ENCODE measurements at places on chromosomes 3 and 15. TPM values are rescaled to one million over a fixed set of nuclear protein-coding genes. Genes with fewer than 3 reads are reported as not detected.

GRCh38 chr3:112253301-112253971 lies 40.6 kb downstream of the SLC9C1 start:
- DNase-seq: no peak

DNA sequence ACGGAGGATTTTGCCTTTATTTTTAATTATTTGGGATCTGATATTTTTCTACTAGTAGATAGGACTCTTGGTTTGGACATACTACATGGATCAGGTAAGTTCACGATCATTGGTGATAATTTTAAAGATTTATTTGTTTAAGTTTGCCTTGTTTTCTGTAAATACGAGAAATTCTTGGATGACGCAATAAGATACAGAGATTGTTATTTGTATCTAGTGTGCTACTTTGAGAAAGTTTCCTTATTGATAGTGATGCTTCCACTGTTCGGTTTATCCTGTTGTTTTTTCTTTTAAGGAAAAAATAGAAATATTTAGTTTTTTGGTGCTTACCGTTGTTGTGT lies 577 bp downstream of the CHD2 start:
- no peak for DNase-seq

GRCh38 chr15:25690673-25691543 lies 172.2 kb downstream of the ATP10A start:
- no peak for DNase-seq

DNA sequence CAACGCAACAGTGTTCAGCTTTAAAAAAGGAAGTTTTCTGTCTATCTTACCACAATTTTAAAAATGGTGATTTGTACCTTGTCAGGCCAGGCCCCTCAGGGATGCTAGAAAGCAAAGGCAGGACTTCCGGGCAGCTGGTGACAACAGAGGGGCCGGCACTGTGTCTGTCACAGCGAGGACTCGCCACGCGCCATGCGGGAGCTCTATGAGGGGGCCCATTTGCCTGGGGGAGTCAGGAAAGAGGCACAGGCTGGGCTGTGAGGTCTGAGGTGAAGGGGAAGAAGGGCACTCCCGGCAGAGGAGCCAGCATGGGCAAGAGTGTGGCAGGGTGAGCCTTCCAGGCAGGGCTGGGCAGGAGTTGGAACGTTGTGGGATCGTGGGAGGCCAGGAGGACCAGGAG lies 7.0 kb downstream of the IQSEC1 start:
- no peak for DNase-seq

DNA sequence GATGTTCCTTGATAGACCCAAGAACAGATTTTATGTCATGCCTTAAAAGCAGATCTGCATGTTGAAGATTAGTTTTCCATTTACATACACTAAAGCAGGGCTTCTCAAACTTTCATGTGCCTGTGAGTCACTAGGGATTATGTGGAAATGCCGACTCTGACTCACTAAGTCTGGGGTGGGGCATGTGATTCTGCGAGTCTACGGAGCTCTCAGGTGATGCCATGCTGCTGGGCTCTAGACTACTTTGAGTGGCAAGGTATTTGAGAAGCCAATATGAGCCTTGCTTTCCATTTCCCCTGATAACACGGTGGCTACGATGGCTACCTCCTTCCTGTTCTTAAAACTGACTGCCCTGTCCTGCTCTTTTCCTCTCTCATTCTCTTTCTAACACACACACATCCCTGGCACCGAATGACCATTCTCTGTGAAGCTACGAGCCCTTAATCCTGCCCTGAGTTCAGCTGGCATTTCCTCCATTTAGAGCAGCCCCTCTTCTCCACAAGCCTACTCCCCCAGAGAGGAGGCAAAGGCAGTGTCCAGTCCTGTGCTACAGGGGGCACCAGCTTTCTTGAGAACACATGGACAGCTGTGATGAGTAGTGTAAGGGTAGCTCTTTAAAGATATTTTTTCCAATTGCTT lies 39.7 kb upstream of the PYGO1 start:
- no peak for DNase-seq

DNA sequence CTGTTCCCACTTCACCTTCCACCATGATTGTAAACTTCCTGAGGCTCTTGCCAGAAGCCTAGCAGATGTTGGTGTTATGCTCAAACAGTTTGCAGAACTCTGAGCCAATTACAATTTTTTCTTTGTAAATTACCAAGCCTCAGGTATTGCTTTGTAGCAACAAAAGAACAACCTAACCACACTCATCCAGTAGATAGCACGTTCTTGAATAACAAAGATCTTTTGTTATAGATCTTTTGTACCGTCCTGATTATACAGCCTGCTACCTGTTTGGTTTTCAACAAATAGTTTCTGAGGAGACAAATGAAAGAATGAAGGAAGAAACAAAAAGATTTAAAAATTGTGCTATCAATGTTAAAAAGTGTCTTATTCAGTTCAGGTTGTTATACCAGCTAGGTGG lies 474.7 kb upstream of the ALCAM start:
- no peak for DNase-seq

DNA sequence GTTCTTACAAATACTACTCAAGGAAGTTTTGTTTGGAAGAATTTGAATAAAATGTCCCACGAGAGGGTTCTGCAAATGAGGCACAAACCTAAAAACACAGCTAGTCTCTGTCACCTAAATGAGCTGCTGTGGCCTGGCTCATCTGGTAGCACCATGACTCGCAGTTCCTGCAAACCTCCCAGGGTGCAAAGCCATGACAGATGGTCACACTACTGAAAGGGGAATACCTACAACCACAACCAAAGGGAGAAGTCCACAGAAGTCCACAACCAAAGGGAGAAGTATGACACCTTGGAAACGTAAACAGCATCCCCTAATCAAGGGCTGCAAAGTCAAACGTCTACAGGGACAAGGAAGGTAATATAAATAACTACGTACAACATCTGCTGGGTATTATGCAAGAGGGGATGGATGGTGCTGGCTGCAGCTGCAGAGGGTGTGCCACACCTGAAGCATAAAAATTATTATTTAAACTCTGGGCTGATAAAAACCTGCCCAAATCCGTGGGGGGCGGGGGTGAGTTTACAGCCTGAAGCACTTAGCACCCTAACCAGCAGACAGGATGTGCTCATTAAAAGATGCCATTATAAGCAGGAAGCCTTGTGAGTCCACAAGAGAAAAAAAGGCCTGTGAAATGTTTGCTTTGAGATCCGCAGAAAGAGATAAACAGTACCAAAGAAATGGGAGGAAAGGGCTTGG lies 184.0 kb downstream of the MAGI1 start:
- no peak for DNase-seq

GRCh38 chr3:54355800-54356199 lies 233.4 kb downstream of the CACNA2D3 start:
- DNase-seq: no peak

DNA sequence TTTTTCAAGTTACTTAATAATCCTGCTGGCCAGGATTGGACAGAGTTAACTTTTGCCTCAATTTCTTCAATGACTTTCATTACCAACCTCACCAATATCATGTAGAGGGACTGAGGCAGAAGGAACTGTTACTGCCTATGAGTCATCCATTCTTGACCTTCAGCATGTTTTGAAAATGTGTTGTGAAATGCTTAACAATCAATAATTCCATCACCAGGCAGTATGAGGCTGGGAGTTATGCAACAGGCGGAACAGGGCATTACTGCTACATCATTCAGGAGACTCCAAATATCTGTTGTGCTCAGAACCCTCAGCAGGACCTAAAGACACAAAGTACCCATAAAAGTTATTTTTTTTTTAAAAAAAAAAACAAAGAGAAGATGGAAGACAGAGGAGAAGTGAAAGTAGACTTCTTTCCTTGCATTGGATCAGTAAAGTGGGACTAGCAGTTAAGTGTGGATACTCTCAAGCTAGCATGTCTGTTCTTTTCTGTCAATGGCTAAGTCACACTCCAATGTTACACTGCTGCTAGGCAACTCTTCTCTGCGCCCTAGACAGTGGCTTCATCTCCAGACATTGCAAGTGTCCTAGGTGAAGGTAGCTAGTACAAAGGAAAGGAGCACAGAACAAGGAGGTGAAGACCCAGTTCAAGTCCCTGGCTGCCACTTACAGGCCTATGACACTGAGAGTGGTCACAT lies 184.9 kb upstream of the LPP start:
- DNase-seq: no peak

The AGBL1 gene
- total RNA-seq: not detected

The TMEM108 gene
- not detected for total RNA-seq

The DISP2 gene
- 0.06 TPM for total RNA-seq

The TGM4 gene
- not detected for total RNA-seq

The NECTIN3 gene
- total RNA-seq: 8.5 TPM

The TMEM207 gene
- total RNA-seq: not detected

The ABHD17C gene
- 0.33 TPM for total RNA-seq

The COLQ gene
- 3.7 TPM for total RNA-seq

The SPINT1 gene
- 1.6 TPM for total RNA-seq

The GOLGA8O gene
- 1.2 TPM for total RNA-seq

Data from CD4-positive, alpha-beta T cell (primary cell).